Activated naive CD4-positive, alpha-beta T cell treated with anti-CD3 and anti-CD28 coated beads, Interleukin-2, amount 50 U/mL, for 16 hours (primary cell): ENCODE measurements at places on chromosomes 2 and 18.

- no peak for DNase-seq
Measured at GRCh38 chr18:39453356-39453755, 1887.8 kb upstream of the CELF4 start.

- no peak for DNase-seq
Measured at GRCh38 chr2:215020283-215020682, 118.1 kb downstream of the ABCA12 start.

GRCh38 chr2:217223222-217223930 is 363.5 kb upstream of the TNP1 start:
- DNase-seq = peak; percentile 17

- no peak for DNase-seq
Measured at GRCh38 chr2:161250864-161251436, 57.3 kb upstream of the PSMD14 start.
